Ascending aorta (tissue), 2 donors: ENCODE measurements at places on chromosomes 16 and 17.

DNA sequence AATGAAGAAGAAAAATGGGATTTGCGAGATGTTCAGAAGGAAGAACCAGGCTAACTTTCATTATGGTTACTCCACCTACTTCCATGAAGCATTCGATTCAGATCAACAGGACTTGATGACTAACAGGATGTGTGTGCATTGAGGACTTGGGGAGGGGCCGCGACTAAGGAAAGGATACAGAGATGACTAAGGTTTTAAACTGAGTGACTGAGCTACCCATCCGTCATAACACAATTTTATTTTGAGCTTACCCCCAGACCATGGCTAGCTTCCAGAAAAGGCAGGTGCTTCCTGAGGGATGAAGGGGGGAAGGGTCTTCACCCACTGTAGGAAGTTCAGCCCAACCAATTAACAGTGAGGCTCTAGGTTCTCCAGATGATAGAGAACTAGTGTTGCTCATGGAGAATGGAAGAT, 2.5 kb upstream of the CDYL2 start:
- DNase-seq: no peak

- no peak for DNase-seq
These were observed 3.0 kb downstream of the CBX8 start for GRCh38 chr17:79793924-79794304.

- DNase-seq: no peak
These were observed 6.5 kb downstream of the PROCA1 start for GRCh38 chr17:28705074-28705659.

- DNase-seq: no peak
These were observed 302.4 kb downstream of the SOX9 start for GRCh38 chr17:72423286-72423589.

GRCh38 chr16:56532714-56533113, 12.9 kb upstream of the BBS2 start:
- no peak for DNase-seq

DNA sequence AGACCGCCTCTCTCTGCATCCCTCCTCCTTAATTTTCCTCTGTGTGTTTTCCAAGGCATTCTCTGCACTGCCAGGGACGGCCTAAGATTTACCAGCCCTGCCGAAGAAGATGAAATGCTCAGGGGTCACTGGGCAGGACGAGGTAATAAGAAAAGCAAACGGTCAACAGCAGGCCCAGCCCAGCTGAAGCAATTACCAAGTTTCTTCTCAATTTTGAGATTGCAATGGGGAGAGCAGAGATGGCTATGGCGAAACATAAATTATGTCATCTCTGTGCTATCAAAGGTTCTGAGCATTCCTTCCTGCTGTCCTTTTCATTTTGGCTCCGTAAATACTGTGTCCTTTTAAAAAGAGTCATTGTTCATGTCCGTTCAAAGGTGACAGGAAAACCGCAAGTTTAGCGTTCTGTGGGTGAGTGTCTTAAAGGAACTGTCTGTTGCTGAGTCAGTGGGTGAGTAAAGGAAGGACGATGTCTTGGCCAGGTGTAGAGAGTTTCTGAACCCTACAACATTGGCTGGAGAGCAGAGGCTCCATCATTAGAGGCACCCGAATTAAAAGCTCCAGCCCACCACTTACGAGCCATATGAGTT, 753.9 kb upstream of the EEF2KMT start:
- no peak for DNase-seq

DNA sequence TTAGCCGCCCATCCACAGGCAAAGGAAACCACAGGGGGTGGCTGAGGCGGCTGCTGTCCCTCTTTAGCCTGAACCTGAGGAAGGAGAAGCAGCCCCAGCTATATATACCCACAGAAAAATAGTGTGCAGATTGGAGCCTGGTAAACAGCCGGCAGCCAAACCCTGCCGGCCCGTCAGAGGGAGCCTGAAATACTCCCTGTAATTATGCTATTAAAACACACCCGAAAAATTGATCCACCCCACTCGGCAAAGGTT, 6.8 kb downstream of the PIEZO1 start:
- DNase-seq: no peak

- peak; percentile 90 for DNase-seq
These were observed 90.6 kb upstream of the CIBAR2 start for GRCh38 chr16:85202631-85203461.

GRCh38 chr17:78547035-78547434, 30.2 kb downstream of the DNAH17 start:
- DNase-seq: no peak
